ENCODE measurements at places on chromosomes 7 and 10.

DNA sequence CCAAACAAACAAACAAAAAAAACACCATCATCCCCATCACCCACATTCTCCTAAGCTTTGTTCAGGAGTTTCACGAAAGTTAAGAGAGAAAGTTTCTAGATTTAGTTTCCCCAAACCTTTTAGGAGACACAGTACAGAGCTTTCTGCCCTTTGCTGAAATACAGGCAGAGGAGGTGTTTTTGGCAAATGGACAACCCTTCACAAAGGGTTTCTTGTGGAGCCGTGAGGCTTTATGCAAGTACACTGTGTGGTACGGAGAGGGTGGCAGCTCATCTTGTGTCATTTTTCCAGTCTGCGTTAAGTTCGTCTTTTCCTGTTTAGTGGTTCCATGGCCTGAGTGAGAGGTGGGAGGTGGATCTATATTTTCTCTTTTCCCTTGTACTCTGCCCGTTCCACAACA is 215.5 kb upstream of the PRKCQ start:
- no peak for DNase-seq

GRCh38 chr7:144937199-144937598 is 101.3 kb upstream of the TPK1 start:
- no peak for DNase-seq

- DNase-seq: no peak
Measured at GRCh38 chr7:151384776-151385625, 24.8 kb downstream of the WDR86 start.

GRCh38 chr10:94299417-94299816 is 63.3 kb downstream of the NOC3L start:
- DNase-seq: no peak

DNA sequence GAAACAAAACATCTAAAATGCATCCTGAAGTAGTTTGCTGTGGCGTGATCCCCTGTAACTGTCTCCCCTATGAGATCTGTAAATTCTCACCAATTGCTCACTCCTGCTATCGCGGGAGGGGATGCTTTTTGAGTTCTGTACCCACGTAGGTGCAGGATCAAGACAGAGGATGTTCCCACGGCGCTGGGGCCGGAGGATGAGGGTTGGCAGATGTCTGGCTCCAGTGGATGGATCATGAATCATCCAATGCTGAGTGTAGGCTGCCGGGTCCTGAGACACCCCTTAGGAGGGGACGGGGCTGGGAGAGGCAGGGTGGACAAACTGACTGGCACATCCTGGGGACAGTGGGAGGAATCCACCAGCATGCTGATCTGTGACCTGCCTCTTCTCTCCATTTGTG is 224.4 kb downstream of the USP6NL start:
- no peak for DNase-seq

DNA sequence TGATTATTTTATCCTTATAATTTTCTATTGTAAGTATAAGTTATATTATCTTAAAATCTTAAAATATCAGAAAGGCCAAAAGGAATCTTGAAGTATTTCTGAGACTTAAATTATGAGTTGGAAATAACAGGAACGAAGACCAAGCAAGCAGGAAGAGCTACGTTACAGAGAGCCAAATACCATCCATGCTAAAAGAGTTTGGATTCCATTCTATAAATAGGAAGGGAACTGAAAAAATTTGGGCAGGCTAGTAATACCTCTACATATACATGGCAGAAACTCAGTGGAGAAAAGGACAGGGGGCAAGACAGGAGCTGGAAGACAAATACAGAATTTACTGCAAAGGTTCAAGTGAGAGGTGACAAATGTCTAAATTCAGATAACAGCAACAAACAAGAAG is 16.7 kb downstream of the ITGB1 start:
- DNase-seq: no peak

DNA sequence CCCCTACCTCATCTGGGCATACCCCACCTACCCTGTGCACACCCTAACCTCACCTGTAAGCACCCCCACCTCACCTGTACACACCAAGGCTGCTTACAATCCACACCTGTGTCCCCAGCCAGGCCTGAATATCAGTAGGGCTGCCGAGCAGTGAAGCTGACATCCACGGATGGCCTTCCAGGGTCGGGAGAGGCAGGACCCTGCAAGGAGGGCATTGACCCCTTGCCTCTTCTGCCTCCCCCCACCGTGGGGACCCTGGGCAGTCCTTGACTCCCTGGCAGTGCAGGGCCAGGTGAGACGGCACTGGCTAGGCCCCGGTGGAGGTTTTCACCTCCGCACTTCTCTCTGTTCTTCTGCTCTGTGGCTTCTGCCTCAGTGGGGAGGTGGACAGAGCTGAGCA is 37.6 kb upstream of the ELFN1 start:
- DNase-seq: no peak

DNA sequence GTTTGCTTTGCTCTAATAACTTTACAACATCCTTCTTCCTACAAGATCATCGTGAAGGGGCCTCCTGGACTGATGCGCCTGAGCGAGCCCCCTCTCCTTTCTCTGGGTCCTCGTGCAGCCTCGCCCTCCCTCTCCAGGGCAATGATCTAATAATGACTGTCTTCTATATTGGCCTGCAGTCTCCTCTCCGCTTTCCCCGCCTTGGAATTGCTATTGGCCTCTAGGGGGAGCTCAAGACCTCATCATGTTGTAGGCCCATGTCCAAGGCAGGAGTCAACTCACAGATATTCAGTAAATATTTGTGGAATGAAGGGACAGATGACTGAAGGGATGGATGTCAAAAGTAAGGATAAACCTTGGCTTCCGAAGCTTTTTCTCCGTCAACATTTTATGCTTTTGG is 1180.3 kb downstream of the TYW1 start:
- no peak for DNase-seq

DNA sequence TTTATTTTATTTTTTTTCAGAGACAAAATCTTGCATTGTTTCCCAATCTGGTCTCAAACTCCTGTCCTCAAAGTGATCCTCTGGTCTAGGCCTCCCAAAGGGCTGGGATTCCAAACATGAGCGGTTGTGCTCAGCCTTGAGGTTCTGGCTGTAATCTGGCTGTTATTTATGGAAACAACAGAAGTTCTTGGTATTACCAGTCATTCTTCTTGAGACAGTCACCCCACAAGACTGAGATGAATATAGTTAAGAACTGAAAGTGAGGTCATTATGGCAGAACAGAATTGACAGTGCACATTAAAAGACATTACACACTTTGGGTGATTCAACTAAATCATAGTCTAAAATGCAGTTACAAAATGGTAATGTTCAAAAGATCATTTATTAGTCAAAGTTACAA is 719.5 kb downstream of the ZWINT start:
- no peak for DNase-seq

DNA sequence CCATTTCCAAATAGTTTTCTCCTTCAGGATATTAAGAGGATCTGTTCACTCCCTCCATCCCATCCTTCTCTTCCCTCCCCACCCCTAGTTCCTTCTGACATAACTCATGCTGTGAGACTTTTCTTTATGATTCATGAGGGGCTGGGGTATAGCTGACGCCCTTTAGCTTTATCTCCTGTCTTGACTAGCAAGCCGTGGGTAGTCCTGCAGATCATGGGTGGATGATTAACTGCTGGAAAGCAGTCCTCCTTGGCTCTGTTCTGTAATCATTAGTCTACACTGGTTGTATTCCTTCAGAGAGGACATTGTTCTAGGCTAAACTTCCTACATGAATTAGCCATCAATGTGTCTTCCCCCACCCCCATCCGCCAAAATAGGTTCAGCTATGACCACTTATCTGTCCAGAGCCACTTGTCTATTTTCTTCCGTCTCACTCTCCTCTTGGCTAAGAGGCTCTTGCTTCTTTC is 135.4 kb downstream of the LRRC4 start:
- DNase-seq: no peak

DNA sequence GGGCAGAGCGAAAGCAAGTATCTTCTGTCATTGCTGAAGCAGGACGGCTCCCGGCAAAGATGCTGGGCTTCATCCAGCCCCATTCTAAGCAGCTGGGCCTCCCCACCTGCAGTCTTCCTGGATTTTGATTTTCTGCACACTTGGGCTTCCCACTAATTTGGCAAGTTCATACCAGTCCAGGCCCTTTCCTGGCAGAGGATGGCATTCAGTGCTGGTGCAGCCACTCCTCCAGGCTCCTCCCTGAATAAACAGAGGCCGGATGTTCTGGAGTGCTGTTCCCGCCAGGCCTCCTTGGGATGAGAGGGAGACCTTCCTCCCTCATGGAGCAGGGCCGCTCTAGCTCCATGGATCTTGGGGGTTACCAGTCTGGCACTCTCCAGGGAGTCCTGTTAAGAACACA is 3.4 kb downstream of the BAG3 start:
- DNase-seq: no peak

DNA sequence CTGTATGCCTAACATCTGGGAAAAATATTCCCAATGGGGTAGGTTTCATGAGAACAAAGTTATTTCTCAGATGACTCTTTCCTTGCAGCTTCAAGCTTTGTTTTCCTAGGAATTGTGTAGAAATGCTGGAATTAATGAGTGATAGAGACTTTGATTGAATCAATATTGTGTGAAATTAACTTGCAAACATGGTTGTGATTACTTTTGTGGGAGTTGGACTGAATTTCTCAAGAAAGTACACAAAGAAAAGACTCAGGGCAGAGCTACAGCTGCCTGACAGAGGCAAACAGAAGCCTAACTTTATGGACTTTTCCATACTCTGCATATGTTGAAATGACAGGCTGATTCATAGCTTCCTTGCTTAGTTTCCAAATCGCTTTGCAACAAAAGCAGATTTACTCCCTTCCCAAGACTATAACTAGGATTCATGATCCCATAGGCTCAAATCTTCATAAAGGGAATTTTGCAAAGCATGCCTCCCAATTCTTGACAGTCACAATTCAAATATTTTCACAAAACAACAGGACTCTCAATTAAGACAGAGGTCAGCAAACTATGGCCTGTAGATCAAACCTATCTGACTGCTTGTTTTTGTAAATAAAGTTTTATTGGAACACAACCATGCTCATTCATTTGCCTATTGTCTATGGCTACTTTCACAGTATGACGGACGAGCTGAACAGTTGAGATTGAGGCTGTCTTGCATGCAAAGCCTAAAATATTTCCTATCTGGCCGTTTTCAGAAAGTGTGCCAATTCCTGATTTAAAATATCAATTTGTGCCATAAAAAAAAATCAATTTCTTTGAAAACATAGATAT is 27.6 kb downstream of the NRP1 start:
- no peak for DNase-seq

DNA sequence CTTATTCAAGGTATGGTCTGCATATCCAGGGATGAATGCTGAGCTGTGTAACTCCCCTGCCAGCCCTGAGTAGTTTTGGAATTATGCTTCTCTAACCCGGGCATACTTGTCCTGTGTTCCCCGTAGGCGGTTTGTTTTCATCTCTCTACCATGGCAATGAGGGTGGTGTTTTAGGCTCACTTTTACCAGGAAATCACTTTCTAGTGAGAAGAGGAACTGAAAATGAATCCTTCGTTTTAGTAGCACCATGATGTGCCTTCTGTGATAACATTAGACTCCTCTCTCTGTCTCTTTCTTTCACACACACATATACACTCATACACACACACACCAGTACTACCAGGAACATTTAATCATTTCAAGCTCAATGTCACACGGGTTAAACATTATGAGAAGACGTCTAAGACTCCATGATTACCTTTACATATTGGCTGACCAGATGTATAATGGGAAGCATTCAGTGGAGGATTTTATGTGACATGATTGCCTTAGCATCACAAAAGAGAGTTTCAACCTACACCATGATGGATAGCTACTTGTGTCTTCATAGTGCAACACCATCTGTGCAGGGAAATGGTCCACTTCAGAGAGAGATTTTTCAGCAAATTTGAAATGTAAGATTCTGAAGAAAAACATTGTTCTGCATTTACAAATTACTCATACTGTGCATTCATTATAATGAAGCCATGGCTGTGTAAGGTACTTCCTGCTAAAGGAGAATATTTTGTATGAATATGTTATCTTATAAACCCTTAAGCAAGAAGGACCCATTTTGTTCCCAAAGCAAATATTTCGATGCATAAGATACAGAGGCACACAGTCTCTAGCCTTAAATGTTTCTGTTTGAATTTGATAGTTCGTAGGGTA is 31.0 kb upstream of the PFKP start:
- DNase-seq: no peak

DNA sequence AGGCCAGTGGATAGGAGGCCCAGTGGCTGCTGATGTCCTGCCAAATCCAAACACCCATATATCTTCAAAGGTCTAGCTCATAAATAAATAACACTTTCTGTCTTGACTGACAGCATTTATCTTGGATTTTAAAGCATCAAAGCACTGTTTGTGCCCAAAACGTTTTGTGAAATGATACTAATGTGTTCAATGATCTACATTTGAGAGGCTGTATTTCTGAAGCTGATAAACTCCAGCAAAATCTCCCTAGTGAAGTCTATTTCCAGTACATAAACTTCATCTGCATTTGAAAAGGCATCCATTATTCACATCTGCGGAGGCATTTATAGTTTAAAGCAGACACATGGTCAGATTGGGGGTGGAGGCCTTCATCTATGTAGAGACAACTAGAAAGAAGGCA is 276.3 kb downstream of the HPSE2 start:
- no peak for DNase-seq

Measured in cortex of kidney (tissue), 1 donor.